ENCODE measurements at places on chromosomes 1 and 21.

GRCh38 chr1:243267914-243268653, 12.2 kb downstream of the SDCCAG8 start:
- DNase-seq, result no peak

DNA sequence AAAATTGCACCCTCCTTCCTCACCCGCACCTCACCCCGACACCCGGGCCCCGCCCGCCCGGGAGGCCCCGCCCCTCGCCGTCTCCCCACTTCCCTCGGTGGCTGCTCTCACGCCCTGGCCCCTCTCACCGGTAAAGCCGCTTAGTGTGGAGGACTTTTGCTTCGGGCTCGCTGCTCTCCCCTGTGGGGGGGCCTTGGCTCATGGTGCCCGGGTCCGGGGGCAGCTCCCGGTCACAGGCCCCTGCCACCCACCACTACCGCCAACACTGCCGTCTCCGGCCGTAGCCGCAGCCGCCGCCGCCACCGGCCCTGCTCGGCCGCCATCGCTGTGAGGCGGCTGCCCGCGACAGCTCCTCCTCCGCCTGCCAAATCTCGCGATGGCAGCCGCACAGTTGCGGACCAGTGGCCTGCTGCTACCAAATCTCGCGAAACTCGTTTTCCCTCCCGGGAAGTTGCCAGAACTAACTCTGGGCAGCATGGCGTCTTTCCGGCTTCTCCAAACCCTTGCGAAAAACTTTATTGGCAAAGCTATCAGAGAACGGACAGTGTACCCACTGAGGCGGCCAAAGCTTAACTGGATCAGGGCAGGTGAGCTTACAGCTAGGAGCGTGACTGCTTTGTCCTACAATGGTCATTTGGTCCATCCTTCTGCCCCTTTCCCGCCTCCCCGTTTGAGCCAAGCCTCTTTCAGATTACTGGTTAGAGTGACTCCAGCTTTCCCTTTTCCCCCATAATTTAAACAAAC, at the start of gene SMG5:
Gene SMG5, minus strand, starts transcription at position 347 of the 744 bp plus-strand sequence. Its CDS starts 145 bp downstream, at position 202.
- DNase-seq, result no peak

- DNase-seq, result no peak
These were observed 139.9 kb downstream of the DSCAM start for GRCh38 chr21:40706806-40707655.

- no peak for DNase-seq
These were observed 78.5 kb upstream of the DPYD start for GRCh38 chr1:97999320-97999719.

GRCh38 chr1:9291914-9292360, 757 bp upstream of the SPSB1 start:
- DNase-seq, result no peak

- no peak for DNase-seq
These were observed 20.4 kb upstream of the UBXN10 start for GRCh38 chr1:20165522-20165951.

All from vagina (tissue), 2 donors.